IMR-90 (cell line): ENCODE measurements at places on chromosomes 3 and 15. TPM values are rescaled to one million over a fixed set of nuclear protein-coding genes. Genes with fewer than 3 reads are reported as not detected.

DNA sequence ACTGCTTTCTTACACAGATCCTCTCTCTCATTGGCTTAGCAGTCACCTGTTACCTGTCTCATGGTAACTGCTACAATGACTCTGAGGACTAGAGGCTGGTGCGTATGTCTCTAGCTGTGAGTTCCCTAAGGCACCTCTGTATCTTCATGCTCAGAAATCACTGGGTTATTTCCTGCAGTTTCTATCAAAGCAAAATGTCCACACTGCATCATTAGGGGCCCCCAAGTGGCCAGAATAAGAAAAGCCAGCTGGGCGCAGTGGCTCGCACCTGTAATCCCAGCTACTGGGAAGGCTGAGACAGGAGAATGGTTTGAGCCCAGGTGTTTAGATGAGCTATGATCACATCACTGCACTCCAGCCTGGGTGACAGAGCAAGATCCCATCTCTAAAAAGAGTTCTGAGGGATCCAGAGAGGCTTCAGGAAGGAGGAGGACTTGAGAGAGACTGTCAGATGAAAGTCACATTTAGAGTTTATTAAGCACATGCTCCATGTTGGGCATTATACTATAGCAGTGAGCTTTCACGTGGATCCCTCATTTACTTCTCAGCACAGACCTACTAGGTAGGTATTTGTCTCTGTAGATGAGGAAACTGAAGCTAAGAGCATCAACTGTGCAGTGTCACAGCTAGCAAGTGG is 2.3 kb upstream of the VPS18 start:
- peak; percentile 49 for DNase-seq

- DNase-seq, result no peak
These were observed 292.4 kb upstream of the CBLB start for GRCh38 chr3:106161246-106161645.

DNA sequence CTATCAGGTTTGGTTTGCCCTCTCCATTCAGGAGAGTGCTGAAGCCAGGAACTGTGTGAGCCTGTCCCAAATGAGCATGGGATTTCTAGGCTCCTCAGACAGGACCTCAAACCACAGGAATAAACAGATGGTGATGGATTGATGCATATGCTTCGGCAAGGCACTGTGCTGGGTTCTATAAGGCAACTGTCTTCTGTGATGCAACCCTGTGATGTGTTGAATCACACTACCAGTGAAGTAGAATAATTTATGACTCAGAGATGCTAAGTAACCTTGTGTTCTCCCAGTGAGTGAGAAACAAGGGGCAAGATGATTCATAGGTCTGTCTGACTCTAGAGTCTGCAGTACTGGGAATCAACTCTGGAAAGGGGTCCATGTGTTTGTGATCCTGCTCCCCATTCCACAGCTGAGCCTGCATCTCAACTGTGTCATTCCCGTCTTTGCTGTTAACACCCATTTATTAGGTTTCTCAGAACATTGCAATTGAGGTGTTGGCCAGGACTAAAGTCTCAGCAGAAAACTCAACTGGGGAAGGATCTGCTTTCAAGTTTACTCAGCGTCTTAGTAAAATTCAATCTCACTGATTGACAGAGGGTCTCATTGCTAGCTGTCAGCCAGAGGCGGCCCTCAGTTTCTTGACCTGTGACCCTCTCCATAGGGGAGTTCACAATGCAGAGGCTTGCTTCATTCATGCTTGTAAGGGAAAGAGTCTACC is 510.1 kb upstream of the CFAP20DC start:
- peak; percentile 97 for DNase-seq

DNA sequence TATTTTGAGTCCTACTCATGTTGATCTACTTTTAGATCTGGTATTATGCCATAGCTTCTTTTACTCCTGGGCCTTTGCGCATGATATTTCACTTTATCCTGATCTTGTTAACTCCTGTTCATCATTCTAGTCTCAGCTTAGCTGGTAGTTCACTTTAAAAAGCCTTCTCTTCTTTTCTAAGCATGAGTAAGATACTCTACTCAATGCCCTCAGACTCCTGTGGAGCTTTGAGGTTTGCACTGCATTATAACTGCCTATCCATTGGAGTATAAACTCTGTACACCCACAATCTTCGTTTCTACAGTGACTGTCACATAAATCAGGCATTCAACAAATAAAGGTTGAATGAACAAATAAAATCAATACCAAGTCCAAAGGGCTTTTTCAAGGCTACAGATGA is 357.9 kb upstream of the KCNH8 start:
- DNase-seq, result no peak

DNA sequence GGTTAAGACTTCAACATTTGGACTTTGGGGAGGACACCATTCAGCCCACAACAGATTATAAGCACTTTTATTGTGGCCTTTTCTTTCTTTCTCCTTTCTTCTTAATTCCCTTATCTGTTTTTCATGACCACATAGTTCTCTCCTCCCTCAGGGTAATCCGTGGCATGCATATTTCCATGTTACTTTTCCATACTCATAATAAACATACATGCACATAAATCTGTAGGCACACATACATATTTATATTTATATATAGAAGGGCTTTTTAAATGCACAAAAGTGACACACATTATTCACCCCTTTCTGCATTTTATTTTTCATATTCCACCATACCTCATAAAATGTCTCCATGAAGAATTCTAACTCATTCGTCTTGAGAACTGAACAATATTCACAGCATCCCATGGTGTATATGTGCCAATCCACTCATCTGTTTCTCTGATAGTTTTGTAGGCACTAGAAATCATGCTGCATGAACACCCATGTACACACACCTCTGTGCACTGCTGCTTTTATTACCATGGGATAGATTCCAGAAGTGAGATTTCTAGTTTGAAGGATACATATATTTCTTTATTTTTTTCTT is 38.1 kb upstream of the GADL1 start:
- DNase-seq, result no peak

DNA sequence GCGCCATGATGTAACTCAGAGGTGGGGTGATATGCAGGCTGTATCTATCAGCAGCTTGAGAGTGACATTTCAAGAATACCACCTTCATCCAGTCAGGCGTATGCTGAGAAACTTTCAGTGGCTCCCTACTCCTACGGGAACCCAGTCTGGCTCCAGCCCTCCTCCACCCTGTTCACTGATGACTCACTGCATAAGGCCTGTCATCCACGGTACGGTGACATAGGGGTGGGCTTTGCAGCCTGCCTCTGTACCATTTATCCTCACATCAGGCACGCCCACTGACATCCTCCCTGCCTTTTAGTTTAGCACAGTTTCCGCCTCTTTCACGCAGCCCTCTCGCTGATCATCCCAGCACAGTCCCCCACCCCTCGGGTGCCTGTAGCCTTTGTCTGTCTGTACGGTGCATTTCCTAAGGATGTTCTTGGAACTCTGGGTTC is 11.7 kb downstream of the PXYLP1 start:
- peak; percentile 36 for DNase-seq

- DNase-seq, result no peak
These were observed 72.7 kb downstream of the FBLN2 start for GRCh38 chr3:13621381-13622221.

DNA sequence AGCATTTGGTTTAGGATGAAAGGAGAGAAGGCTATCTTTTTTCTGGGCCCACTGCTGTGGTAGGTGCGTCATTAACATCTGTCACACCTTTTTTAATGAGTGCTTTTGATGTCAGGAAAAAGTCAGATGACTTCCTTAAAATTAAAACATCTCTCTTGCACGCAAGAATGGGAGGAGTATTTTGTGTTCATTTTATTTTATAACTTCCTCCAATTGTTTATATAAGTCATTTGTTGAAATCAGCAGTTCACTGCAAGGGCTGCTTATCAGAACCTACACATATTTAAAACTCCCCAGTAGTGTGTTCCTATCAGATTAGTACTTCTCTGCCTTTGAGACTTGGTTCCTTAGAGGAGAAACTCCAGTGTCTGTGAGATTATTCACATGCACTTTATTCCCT is 143.8 kb downstream of the NEO1 start:
- peak; percentile 31 for DNase-seq

DNA sequence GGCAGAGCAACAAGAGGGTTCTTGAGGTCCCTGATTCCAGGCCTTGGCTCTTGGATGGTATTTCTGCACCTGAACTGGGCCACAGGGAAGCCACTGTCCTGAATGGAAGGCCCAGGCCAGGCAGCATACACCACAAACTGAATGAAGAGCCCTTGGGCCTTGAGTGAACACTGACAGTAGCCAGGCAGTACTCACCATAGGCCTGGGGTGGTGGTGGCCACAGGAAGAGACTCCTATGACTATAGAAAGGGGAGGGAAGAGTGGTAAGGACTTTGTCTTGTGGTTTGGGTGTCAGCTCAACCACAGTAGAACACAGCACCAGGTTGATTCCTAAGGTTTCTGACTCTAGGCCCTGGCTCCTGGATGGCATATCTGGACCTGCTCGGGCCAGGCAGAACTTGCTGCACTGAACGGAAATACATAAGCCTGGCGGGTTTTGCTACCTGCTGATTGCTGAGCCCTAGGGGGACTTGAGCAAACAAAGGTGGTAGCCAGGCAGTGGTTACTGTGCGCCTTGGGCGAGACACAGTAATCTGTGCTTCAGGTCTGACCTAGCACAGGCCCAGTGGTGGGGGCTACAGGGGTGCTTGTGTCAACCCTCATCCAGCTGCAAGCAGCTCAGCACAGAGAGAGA is 241.4 kb downstream of the ISL2 start:
- no peak for DNase-seq

GRCh38 chr3:72405943-72406566 is 442.2 kb downstream of the SHQ1 start:
- no peak for DNase-seq

The HYAL1 gene
- under 0.01 and 0.36 TPM in 2 replicates for total RNA-seq

The CATSPER2 gene
- 0.28 and 11.3 TPM in 2 replicates for total RNA-seq

The CEP63 gene
- 6.5 and 16.1 TPM in 2 replicates for total RNA-seq
